ENCODE measurements at places on chromosomes 4 and X.

GRCh38 chr4:11183356-11183740 is 245.3 kb downstream of the HS3ST1 start:
- DNase-seq, result no peak

- DNase-seq, result no peak
Observed at GRCh38 chr4:158894826-158895225, 126.0 kb downstream of the FNIP2 start.

- DNase-seq, result no peak
Observed at GRCh38 chr4:181061787-181062186, 1181.4 kb upstream of the TENM3 start.

- DNase-seq, result no peak
Observed at GRCh38 chr4:37461801-37462200, 217.3 kb downstream of the NWD2 start.

- DNase-seq, result no peak
Observed at GRCh38 chr4:77268108-77268507, 111.1 kb downstream of the CCNG2 start.

DNA sequence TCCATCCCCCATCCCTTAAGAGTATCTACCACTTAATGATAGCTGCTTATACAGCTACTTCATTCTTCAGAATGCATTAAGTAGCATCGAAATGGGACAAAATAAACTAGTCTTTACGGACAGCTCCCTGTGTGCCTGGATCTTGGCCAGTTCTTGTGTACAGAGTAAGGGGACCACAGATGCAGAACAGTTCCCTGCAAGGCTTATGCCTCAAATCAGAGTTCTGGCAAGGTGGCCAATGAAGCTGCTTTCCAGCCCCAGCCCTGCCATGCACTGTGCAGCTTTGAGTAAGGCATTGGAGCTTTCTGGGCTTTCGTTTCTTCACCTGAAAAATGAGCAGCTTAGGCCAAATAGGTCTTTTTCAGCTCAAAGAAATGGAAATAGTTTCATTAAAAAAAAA is 14.2 kb downstream of the CLNK start:
- no peak for DNase-seq

DNA sequence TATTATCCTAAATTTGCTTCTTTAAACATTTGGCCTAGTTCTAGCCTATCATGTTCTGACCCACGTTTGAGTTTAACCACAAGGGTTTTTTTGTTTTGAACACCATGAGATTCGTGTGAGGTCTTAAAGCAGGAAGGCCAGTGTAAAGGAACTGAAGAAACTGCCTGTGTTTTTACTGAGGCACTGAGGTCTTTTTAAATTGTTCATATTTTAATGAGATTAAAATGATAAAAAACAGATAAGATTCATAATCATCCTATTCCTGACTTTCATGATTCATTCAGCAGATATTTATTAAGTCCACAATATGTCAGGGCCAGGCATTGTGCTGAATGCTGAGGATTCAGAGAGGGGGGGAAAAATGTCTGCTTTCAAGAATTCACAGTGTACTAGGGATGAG is 3.2 kb downstream of the RPS6KA3 start:
- no peak for DNase-seq

GRCh38 chrX:46178763-46179162 is 366.5 kb downstream of the ZNF674 start:
- DNase-seq, result no peak

- DNase-seq, result no peak
Observed at GRCh38 chrX:15973946-15974345, 119.3 kb upstream of the AP1S2 start.

DNA sequence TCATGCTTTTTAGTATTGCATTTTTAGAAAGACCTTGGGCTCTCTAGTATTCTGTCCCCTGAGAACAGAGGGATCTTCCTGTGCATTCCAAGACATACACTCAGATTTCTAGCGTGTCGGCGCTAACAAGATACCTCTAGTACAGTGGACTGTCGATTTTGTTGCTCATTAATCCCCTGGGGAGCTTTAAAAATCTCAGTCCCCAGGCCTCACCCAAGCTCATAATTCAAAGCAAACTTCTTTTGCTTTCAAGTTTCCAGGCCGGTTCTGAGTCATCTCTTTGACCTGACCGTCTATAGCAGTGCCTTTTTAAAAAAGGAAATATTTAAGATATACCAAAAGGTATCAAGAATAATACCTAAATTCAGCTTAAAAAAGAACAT is 137.0 kb downstream of the AMMECR1 start:
- DNase-seq, result no peak

- no peak for DNase-seq
Observed at GRCh38 chr4:94841864-94842221, 84.1 kb downstream of the BMPR1B start.

DNA sequence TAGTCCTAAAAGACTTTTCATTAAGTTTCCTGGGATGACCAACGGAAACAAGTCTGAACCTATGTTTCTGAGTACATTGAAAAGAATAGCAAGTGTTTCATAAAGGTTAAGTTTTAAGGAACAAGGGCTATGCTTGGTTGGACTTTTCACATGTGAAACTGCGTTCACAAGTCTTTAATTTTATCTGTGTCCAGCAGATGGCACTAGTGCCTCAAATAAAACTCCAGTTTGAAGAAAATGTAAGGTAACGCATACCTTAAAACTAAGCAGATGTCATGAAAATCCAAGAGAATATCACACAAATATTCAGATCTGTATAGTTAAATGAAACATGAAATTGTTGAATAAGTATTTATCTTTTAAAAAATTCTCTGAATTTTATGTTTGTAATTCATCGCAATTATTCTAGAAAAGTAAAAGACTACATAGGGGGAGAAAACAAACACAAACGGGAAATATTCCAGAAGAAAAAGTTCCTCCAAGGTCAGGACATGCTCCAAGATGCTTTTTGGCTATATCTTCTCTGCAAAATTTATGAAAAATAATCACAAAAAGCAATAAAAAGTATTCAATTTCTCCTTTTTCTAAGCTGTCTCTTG is 89.6 kb upstream of the MAD2L1 start:
- DNase-seq, result peak; percentile 49

GRCh38 chrX:88325634-88326033 is 421.4 kb upstream of the CPXCR1 start:
- no peak for DNase-seq

DNA sequence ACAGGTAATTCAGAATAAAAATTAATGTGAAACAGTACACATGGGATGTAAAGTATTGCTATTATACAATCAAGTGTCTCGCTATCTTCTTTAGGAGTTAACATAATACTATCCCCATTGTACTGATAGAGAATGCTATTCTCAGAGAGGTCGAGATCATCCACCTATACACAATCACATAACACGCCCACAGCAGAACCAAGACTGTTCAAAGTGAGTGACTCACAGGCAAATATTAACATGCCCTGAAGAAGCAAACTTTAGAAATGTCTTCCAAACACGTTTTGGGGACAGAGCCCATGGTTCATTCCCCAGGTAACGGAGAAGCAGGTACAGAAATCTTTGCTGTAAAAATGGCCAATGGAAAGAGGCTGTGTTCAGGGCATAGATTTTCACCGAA is 50.1 kb upstream of the PHKA2 start:
- no peak for DNase-seq

GRCh38 chr4:143294310-143294709 is 42.4 kb upstream of the GAB1 start:
- DNase-seq, result no peak
